T-helper 9 cell (primary cell): ENCODE measurements at places on chromosomes 7 and 10.

GRCh38 chr10:103598654-103599115 is 105.2 kb downstream of the NEURL1 start:
- no peak for DNase-seq

GRCh38 chr7:134692344-134692705 is 45.7 kb downstream of the BPGM start:
- no peak for DNase-seq

GRCh38 chr7:45575501-45576248 is 1.5 kb downstream of the ADCY1 start:
- DNase-seq: no peak

- no peak for DNase-seq
These were observed 11.6 kb downstream of the ABCA13 start for GRCh38 chr7:48182718-48183369.

DNA sequence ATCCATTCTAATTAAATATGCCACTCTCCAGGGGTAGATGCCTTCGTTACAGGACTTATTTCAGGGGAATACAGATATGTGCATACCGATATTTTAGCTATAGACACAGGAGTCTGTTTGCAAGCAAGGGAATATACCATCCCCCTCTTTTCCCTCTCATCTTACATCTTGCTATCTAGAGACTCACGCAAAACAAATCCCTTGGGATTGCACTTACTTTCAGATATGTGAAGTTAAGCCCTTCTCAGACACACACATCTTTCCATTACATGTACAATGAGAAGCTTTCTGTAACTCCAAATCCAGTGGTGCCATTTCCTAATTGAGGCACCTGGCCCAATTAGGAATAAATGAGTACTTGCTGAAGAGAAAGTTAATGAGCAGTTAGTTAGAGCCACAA is 250.4 kb upstream of the FZD8 start:
- no peak for DNase-seq

GRCh38 chr10:2335626-2336025 is 598.3 kb upstream of the ADARB2 start:
- DNase-seq: no peak

- DNase-seq: no peak
These were observed 507 bp downstream of the SAR1A start for GRCh38 chr10:70169649-70170364.
